CD4-positive, alpha-beta T cell treated with Interleukin-15 for 1 hour (primary cell): ENCODE measurements at places on chromosomes 1 and 21.

DNA sequence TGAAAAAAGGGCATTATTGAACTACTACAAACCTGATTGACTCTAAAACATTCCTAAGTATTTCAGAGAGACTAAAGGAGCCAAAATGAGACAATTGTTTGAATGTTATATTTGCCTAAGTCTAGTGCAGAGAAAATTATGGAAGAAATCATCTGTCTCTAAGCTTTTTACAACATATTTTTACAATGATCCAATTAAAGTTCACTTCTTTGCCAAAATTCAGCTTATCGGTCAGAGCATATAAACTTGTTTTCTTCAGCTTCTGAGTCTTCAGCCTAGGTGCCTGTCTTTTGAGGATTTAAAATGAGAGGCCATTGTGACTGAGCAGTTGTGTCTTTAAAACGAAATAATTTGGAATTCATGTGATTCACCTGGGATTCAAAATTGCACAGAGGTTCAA lies 181.2 kb upstream of the SGIP1 start:
- no peak for DNase-seq

DNA sequence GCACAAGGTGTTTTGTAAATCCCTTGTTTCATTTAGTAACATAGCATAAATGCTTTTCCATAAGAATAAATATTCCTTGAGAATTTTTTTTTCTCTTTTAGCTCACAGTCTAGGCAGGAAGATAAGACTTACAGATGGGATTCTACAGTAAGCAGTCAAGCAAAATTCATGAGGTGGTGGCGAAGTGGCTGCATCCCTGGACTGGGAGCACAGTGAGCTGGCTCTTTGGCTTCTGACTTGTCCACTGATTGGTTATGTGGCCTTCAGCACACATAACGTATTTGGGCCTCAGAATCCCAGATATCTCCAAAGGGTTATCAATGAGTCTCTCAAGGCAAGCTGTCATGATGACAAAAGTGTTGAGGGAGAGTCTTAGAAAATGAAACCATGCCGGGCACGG lies 99.8 kb downstream of the EBNA1BP2 start:
- DNase-seq, result no peak

DNA sequence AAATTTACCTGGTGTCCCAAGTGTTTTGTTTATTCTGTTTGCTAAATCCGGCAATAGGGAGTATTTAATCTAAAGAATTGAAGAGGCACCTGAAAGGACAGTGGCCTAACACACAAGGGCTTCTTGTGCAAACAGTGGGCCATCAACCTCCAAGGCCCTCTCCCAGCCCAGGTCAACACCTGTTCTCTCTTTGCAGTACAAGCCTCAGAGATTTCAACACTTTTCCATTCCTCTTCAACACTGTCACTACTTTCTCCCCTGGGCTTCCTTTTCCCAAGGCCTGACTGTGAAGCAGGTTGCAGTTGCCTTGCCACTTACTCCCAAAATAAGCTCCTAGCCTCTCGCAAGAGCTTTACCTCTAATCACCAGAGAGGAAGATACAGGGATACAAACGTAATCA lies 3.2 kb upstream of the SNAPIN start:
- no peak for DNase-seq

DNA sequence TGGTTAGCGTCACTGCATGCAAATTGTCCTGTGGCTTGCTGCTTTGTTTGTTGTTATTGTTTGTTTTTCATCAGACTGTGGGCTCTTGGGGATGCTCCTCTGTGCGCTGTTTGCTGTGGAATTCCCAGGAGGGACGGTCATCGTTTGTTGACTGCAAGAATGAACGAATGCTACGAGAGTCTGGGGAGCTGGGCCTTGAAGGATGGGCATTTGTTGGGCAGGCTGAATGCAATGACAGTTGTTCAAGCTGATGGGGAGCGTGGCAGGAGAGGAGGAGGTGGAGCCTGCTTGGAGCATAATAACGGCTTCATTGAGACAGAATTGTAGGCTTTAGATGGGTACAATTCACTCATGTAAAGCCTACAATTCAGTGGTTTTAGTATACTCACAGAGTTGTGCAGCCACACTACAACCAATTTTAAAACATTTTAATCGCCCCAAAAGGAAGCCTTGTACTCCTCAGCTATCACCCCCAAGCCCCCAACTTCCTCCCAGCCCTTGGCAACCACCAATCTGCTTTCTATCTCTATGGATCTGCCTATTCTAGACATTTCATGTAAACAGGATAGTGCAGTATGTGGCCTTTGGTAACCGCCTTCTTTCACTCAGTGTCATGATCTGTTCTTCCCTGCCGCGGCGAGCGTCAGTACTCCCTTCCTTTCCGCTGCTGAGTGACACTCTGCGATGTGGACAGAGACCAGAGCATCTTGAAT lies 190.2 kb downstream of the CAMTA1 start:
- DNase-seq, result no peak
